ENCODE measurements at places on chromosomes 1 and 21.

DNA sequence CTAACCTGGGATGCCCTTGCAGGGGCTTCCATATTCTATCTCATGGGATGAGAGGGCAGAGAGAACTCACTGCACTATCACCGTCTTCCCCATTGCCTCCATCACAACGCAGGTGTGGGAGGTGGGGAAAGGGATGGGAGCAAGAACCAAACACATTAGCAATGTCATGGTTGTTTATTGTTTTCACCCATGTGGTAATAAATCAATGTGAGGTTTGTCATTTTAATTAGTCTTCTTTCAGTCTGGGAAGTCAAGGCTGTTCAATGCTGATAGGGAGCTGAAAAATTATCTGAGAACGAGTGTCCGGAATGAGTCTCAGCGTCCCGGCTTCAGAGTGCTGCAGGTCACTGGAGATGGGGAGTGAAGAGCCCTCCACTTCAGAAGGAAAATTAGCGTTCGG is 268.5 kb downstream of the DUSP10 start:
- peaks cover 26% of the 10 kb centered on the region for H3K27me3 ChIP-seq
- DNase-seq: no peak
- no peak overlapping the region for H3K4me3 ChIP-seq
- no peak overlapping the region for H3K27ac ChIP-seq
- H3K36me3 ChIP-seq: no peaks in the 10 kb centered on the region

DNA sequence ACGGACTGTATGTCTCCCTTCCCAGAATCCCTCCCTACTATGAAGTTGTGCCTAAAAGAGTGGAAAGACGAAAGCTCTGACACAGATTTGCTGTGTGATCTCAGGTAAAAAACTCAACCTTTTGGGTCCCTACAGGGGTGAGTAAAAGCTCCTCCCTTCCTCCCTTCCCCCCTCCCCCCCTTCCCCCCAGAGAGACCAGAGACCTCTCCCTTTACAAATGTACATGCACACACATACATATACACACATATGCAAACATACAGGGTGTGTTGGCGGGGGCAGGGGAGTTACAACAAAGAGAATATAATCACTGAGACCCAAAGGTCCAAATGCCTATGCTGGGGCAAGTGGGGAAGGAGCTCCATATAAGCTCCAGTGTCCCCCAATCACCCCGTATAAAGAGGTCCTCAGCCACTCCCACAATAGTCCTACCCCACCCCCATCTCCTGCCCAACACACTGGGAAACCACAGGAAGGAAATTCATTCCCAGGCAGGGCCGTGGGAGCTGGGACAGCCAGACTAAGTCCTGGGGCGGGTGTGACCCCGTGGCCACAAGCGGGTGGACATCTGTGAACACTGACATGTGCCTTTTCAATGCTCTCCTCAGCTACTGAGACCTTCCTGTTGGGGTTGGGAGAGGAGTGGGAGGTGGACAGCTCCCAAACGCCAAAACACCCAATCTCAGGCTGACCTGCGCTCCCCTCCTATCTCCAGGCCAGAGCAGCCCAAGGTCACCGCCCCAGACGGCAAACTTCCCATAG is 2.0 kb downstream of the MEF2D start:
- DNase-seq: no peak
- H3K27ac ChIP-seq: peak overlapping the region; percentile 67
- H3K4me1 ChIP-seq: peaks cover 75% of the 10 kb centered on the region
- H3K27me3 ChIP-seq: no peaks in the 10 kb centered on the region
- peak overlapping the region; percentile 79 for H3K4me3 ChIP-seq
- H3K36me3 ChIP-seq: peaks cover 6% of the 10 kb centered on the region

- no peak overlapping the region for H3K4me3 ChIP-seq
- no peak overlapping the region for H3K27ac ChIP-seq
- H3K36me3 ChIP-seq: no peaks in the 10 kb centered on the region
- DNase-seq: no peak
- H3K4me1 ChIP-seq: no peaks in the 10 kb centered on the region
These were observed 25.6 kb downstream of the SGIP1 start for GRCh38 chr1:66559517-66559916.

- H3K4me3 ChIP-seq: no peak overlapping the region
- H3K27ac ChIP-seq: no peak overlapping the region
- H3K4me1 ChIP-seq: no peaks in the 10 kb centered on the region
- peaks cover 5% of the 10 kb centered on the region for H3K27me3 ChIP-seq
- DNase-seq: no peak
These were observed 436.3 kb downstream of the PTPRU start for GRCh38 chr1:29672416-29673227.

GRCh38 chr1:154819628-154820590 is 50.2 kb downstream of the KCNN3 start:
- peak overlapping the region; percentile 55 for H3K27ac ChIP-seq
- H3K36me3 ChIP-seq: no peaks in the 10 kb centered on the region
- DNase-seq: peak; percentile 55
- peaks cover 4% of the 10 kb centered on the region for H3K4me1 ChIP-seq
- H3K4me3 ChIP-seq: no peak overlapping the region

Data from activated CD8-positive, alpha-beta T cell treated with anti-CD3 and anti-CD28 coated beads for 36 hours (primary cell).